ENCODE measurements at places on chromosomes 6 and 20. TPM values are rescaled to one million over a fixed set of nuclear protein-coding genes. Genes with fewer than 3 reads are reported as not detected.

Gene BPIFB4
- not detected for total RNA-seq

Gene CGA
- not detected for total RNA-seq

Gene TMEM170B
- total RNA-seq = 51.8 TPM

Gene SMOC2
- total RNA-seq = 4.9 TPM

Gene FYN
- total RNA-seq = 319 TPM

Gene STX11
- under 0.01 TPM for total RNA-seq

Gene PDYN
- total RNA-seq = 16.3 TPM

Gene ADTRP
- total RNA-seq = 1.6 TPM

Gene MEI4
- 0.82 TPM for total RNA-seq

Gene RAET1G
- total RNA-seq = not detected

Gene DEFB116
- total RNA-seq = not detected

Gene OSTM1
- total RNA-seq = 50.1 TPM

Gene OTOR
- 0.82 TPM for total RNA-seq

Gene SEL1L2
- total RNA-seq = 0.41 TPM

Gene EFCAB8
- total RNA-seq = not detected

Gene USP49
- 10.6 TPM for total RNA-seq

Gene THBS2
- total RNA-seq = 6.5 TPM

Gene PIGU
- 13.9 TPM for total RNA-seq

Gene HLA-DMB
- total RNA-seq = 0.82 TPM

Gene RAET1E
- not detected for total RNA-seq

Gene SYTL3
- 2.0 TPM for total RNA-seq

Gene LINC00237
- 0.82 TPM for total RNA-seq

Gene PNLDC1
- not detected for total RNA-seq

Gene KHDRBS2
- total RNA-seq = 62.4 TPM

Gene E2F1
- 2.4 TPM for total RNA-seq

Gene INSM1
- 8.6 TPM for total RNA-seq

Gene MDC1
- total RNA-seq = 4.1 TPM

Gene GJA10
- total RNA-seq = not detected

Gene PHACTR1
- 28.1 TPM for total RNA-seq

Gene FERMT1
- 1.2 TPM for total RNA-seq

Gene SLA2
- total RNA-seq = under 0.01 TPM

Gene TRIM38
- total RNA-seq = 0.41 TPM

Gene PRL
- total RNA-seq = not detected

Gene TTLL9
- 1.2 TPM for total RNA-seq

Gene GMPR
- 2.4 TPM for total RNA-seq

Gene KIF3B
- 89.3 TPM for total RNA-seq

Gene NFATC2
- total RNA-seq = 0.41 TPM

Gene ANGPT4
- not detected for total RNA-seq

Gene BANF2
- total RNA-seq = not detected

Gene C20orf202
- 0.41 TPM for total RNA-seq

Gene ADGRB3
- total RNA-seq = 158 TPM

Gene BACH2
- 48.9 TPM for total RNA-seq

Gene PGC
- under 0.01 TPM for total RNA-seq

Gene SLC17A9
- total RNA-seq = under 0.01 TPM

Gene SRSF6
- 44.0 TPM for total RNA-seq

Gene RNF182
- total RNA-seq = 35.1 TPM

Gene LTB
- not detected for total RNA-seq

Gene EBF4
- total RNA-seq = 11.8 TPM

Gene NR2E1
- 6.1 TPM for total RNA-seq

Gene MAK
- total RNA-seq = under 0.01 TPM

Gene OXT
- not detected for total RNA-seq

All from frontal cortex (tissue), 4 donors.